ENCODE measurements at places on chromosomes 2 and 18. TPM values are rescaled to one million over a fixed set of nuclear protein-coding genes. Genes with fewer than 3 reads are reported as not detected.

Gene SELENOI
- 13.7 TPM for polyA plus RNA-seq

Gene HSPD1
- 315 TPM for polyA plus RNA-seq

Gene AOX1
- polyA plus RNA-seq = 1.4 TPM

Gene CPO
- 0.17 TPM for polyA plus RNA-seq

Gene MRO
- 0.44 TPM for polyA plus RNA-seq

Gene OSBPL6
- 6.7 TPM for polyA plus RNA-seq

Gene OR6B2
- not detected for polyA plus RNA-seq

Gene SERPINB4
- not detected for polyA plus RNA-seq

Gene WDSUB1
- 8.6 TPM for polyA plus RNA-seq

Gene PRSS56
- 1.4 TPM for polyA plus RNA-seq

Gene SGPP2
- polyA plus RNA-seq = 3.8 TPM

Gene ARHGEF4
- 7.2 TPM for polyA plus RNA-seq

Gene ANKRD30B
- polyA plus RNA-seq = not detected

Gene LTBP1
- 65.4 TPM for polyA plus RNA-seq

Gene SLC8A1
- polyA plus RNA-seq = 11.1 TPM

Gene CNRIP1
- polyA plus RNA-seq = 33.5 TPM

Gene COL5A2
- polyA plus RNA-seq = 373 TPM

Gene DCC
- polyA plus RNA-seq = 0.15 TPM

Gene SH2D6
- polyA plus RNA-seq = 0.21 TPM

Gene KIF5C
- 2.3 TPM for polyA plus RNA-seq

Measured in muscle of back (tissue), 13 donors.